Activated T-cell treated with anti-CD3 and anti-CD28 coated beads, Interleukin-2, amount 50 U/mL, for 24 hours (primary cell): ENCODE measurements at places on chromosomes 6 and 20.

GRCh38 chr20:50848341-50848808 is 53.5 kb downstream of the BCAS4 start:
- no peak for DNase-seq

GRCh38 chr6:66838764-66839163 is 1131.7 kb upstream of the EYS start:
- no peak for DNase-seq

GRCh38 chr6:39561536-39562266 is 163.5 kb downstream of the KIF6 start:
- no peak for DNase-seq

DNA sequence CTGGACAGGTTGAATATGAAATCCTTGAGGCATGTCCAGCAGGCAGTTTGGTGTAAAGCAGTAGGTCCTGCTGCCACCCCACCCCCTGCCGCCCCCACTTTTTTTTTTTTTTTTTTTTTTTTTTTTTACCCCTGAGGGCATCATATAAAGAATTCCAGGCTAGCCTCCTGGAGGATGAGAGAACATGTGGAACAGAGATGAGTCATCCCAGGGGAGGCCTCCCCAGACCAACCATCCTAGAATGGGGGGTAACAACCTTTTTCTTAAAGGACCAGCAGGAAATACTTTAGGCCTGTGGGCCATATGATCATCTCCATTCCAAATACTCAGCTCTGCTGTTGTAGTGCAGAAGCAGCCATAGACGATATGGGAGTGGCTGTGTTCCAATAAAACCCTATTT is 170.9 kb downstream of the GJA10 start:
- DNase-seq, result no peak

- no peak for DNase-seq
These were observed 11.8 kb downstream of the PSMF1 start for GRCh38 chr20:1130058-1130694.

- DNase-seq, result no peak
These were observed 38.2 kb downstream of the SPDEF start for GRCh38 chr6:34517966-34518365.

DNA sequence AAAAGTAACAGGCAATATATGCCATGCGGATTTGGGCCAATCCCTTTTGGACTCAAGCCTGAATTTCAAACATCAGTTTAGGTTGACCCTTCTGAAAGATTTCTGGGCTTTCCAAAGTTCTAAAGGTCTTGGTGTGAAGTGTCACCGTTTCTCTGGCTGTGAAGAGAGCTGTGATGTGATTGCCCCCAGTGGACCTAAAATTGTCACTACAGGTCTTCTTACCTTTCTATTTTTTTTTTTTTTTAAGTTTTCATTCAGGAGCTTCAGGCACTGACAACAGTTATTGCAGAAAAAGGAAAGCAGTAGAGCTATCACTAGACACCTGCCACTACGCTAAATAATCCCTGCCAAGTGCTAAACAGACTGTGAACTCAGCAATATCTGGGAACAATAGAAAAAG is 75.7 kb upstream of the OPRM1 start:
- DNase-seq, result no peak

GRCh38 chr6:36227379-36228228 is 31.1 kb downstream of the BRPF3 start:
- no peak for DNase-seq

- no peak for DNase-seq
These were observed 1.5 kb downstream of the ZBP1 start for GRCh38 chr20:57618764-57619050.

- DNase-seq, result no peak
These were observed 90.7 kb upstream of the BEND6 start for GRCh38 chr6:56864171-56864616.

DNA sequence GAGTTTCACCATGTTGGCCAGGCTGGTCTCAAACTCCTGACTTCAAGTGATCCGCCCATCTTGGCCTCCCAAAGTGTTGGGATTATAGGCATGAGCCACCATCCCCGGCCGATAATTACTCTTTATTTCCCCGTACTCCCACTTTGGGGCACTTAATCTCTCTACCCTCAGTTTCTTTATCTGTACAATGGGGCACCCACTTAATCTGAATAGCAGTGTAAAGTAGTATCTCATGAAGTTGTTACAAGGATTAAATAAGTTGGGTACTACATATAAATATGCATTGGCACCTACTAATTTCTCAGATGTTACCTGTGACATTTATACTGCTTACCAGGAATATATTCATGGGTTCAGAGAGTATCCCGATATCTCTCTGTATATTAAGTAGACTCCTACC is 15.2 kb downstream of the GINM1 start:
- DNase-seq, result no peak

DNA sequence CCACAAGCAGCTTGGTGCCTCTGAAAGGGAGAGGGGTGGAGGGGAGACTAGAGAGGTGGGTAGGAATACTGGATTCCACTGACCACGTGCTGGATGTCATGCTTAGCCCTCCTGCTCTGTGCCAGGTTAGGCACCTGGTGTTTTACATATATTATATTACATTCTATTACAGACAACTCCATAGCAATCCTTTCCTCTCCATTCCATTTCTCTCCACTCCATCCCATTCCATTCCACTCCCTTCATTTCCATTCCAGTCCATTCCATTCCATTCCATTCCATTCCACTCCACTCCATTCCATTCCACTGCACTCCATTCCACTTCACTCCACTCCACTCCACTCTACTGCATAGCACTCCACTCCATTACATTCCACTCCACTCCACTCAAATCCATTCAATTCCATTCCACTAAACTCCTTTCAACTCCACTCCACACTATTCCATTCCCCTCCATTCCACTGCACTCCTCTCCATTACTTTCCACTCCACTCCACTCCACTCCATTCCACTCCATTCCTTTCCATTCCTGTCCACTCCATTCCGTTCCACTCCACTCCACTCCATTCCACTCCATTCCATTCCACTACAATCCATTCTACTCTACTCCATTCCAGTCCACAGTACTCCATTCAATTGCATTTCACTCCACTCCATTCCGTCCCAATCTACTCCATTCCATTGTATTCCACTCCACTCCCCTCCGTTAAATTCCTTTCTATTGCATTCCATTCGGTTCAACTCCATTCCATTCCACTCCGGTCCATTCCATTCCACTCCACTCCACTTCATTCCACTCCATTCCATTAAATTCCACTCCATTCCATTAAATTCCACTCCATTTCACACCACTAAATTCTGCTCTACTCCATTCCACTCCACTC is 27.2 kb upstream of the DEFB125 start:
- DNase-seq, result no peak

DNA sequence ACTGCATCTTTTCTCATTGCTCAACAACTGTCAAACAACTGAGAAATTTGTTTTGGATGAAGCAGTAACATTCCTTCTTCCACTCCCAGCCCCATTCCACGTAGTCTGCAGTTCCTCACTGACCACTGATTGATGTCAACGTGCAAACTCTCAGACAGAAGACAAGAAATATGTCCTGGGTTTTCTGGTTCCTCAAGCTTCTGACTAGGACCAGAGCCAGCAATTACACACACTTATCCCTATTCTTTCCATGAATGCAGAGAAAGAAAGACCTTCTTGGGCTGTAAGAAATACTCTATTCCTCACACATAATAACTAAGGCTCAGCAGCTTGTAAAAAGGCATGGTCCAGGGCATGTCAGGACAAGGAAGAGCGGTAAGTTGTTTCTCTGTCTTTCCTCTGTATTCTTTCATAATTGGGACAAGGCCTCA is 790.1 kb upstream of the SLC35B3 start:
- no peak for DNase-seq

GRCh38 chr6:154909821-154910220 is 85.3 kb upstream of the TIAM2 start:
- DNase-seq, result no peak

DNA sequence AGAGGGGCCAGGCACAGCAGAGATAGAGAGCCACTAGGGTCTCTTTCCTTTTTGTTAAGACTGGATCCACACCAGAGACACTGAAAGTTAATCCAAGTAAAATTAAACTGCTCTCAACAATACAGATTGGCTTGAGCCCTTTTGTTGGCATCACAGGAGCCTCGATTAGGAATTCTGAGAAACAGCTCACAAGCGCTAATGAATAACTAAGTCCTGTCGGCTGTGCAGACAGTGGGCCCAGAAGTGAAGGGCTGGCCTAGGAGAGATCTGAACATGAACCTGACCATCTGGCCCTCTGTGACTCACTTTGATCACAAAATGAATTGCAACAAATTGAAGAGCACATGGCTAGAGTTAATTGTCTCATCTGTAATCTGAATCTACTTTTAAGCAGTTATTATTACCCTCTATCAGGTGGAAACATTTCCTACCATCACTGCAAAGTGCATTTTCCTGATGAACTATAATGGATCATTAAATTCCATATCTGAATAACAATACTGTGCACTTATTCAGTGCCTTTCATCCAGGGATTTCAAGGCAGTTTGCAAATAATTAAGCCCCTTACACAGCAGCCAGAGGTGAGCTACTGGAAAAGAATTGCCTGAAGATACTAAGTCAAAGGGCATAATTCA is 3.2 kb downstream of the BACH2 start:
- no peak for DNase-seq

GRCh38 chr20:48129345-48129942 is 344.2 kb upstream of the SULF2 start:
- no peak for DNase-seq

GRCh38 chr20:15711177-15711576 is 862.1 kb downstream of the KIF16B start:
- no peak for DNase-seq

DNA sequence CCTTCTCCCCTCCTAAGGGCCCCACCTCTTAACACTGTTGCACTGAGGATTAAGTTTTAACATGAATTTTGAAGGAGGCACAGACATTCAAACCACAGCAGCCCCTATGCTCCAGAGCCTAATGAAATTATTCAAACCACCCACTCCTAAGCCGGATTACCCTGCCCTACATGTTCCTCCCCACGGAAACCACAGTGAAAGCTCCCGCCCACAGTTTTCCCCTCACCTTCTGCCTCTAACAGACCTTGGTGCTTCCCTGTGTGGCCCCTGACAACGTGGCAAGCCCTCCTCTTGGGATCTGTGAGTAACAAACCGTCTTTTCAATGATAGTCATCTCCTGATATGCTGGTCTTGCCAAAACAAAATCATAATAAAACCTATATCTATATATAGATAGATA is 74.8 kb downstream of the RIN2 start:
- DNase-seq, result no peak

DNA sequence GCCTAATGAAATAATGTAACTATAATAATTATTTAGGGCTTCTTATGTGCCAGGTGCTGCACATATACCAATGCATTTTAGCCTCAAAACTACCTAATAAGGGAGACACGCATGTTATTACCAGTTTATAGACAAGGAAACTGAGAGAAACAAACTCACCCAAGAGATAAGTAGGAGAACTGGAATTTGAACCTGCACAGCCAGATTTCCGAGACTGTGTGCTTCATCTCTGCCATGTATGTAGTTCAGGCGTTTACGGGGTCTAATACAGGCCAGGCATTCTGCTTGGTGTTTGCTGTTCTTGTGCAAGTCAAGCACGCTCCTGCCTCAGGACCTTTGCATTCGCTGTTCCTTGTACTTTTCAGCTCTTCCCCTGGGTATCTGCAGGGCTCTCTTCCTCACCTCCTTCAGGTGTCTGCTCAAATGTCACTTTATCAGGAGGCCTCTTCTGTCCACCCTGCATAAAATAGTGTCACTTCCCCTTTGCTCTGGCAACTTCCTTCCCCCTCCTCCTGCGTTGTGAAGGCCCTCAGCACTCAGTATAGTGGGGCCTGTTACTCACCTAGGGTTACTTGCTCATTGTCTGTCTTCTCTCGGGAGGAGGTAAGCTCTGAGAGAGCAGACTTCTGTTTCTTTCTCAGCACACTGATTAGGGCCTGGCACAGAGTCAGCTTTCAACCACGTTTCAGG is 6.1 kb upstream of the NSFL1C start:
- DNase-seq, result no peak

GRCh38 chr6:147528511-147529145 is 20.1 kb downstream of the SAMD5 start:
- no peak for DNase-seq

DNA sequence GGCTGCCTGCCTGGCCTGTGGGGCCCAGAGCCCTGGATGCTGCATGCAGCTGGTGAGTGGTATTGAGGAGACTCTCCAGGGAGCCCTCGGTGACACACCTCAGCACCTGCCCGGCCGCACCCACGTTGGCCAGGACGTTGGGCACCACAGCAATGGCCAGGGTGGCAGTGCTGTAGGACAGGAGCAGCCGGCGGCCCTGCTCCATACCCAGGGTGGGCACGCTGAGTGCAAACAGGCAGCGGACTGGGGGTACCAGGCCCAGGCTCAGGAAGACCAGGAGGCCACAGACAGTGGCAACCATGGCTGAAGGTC is 4.7 kb downstream of the OCSTAMP start:
- DNase-seq, result no peak

GRCh38 chr6:5979650-5980420 is 26.9 kb downstream of the NRN1 start:
- DNase-seq, result no peak

GRCh38 chr20:5397393-5397792 is 80.6 kb upstream of the PROKR2 start:
- no peak for DNase-seq

DNA sequence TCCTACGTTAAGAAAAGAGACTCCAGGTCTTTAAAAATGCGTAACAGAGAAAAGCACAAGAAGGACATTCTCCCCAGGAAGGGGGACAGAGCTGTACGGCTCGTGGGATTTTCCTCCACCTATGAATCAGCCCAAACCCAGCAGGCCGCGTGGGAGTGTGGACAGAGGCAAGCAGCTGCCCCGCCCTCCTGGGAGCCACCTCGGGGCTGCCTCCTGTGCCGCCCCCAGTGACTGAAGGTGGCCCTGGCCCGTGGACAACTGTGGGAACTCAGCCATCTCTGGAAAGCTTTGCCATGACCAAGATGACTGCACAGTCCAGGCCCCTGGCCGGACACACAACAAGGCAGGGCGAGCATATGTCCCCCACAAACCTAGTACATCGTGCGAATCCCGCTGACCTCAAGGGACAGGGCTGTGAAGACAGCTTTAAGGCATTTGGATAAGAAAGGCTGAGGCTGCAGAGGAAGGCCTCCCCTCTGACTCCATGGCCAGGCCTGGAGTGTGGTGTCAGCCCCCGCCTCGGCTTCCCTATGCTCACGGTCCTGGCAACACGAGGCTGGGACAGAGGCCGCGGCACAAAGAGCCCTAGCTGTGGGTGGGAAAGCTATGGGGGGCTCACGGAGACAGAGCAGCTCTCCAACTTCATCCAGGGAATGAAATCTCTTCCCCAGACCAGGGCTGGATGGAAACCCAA is 26.9 kb downstream of the PXDC1 start:
- DNase-seq, result no peak

DNA sequence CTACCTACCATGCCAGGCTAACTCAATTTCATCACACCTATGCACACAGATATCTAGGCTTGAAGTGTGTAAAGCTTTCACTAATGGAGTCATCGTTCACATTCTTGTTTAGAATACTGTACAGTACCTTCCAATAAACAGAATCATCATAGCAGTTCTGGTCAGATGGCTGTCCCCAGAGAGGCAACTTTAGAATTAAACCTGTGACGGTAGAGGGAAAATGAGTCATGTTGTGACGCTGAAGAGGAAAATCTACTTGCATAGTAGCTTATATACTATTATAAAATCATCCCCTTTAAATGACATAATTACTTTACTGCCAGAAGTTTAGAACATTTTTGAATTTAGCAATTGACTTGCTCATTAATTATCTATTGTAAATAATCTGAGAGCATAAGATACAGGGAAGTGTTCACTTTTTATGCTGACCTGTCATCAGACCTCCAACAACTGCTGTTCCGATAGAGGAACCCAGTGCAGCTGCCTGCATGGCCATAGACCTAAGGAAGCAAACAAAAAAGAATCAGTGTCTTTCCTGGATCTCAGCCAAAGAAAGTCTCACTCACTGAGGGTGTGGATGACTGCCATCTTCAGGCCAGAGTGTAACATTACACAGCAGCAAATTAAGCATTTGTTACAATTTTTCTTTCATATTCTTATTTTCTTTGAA is 29.8 kb downstream of the RHAG start:
- no peak for DNase-seq
